ENCODE measurements at places on chromosomes 5 and 9.

GRCh38 chr5:67338421-67338820 lies 141.8 kb upstream of the CD180 start:
- no peak for DNase-seq

GRCh38 chr9:121210536-121210935 lies 8.9 kb upstream of the RAB14 start:
- DNase-seq, result no peak

DNA sequence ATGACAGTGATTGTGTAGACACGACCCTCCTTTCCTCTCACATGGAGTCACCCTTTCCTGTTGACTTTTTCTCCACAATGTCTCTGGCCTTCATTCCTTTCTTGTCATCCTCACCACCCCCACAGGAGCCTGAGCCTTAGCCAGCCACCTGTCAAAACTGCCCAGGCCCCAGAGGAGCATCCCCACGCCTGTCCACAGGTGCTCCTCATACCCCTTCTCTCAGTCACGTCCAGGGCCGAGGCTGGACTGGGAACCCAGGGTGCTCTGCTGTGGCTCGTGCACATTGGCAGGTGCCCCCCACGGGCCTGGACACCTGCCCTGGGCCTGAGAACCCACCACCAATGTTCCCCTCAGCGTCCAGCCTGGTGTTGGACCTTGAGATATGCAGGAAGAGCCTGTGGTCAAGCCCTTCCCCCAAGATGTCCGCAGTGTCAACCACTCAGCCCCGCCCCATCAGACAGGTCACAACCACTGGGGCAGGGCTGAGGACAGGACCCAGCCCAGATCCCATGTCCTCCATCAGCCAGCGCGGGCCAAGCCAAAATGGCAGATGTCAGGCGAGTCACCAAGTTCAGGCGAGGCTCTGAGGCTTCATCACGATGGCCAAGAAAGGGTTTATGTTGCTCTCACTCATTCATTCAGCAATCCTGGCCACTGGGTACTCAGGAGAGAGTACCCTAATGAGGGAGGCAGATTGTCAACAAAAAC lies 65.8 kb upstream of the STXBP1 start:
- no peak for DNase-seq

DNA sequence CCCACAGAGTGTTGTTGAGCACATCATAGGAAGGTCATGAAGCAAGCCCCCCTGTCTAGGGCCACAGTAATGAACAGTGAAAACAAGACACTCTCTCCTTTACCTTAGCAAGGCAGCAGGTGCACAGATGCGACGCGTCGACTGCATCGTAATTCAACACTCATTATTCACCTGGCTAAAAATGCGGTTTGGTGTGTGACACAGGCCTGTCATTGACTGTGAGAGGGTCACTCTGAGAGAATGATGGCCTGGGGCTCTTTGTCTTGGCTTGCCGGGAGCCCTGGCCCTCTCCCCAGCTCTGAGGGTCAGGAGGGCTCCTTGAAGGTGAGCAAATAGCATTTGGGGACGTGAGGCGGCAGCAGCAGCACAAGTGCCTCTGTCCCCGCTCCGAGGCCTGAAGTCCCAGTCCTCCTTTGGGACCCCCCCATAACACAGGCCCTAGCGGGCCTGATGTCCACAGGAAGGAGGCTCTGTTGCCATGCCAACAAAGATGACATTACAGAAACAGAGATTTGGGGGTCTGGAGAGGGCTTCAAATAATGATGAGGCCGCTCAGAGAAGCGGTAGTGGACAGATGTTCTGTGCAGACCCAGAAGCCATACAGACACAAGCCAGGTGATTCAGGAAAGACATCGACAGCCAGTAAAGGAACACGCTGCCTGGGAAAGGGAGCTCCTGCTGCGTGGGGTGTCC lies 46.7 kb downstream of the SHB start:
- no peak for DNase-seq

DNA sequence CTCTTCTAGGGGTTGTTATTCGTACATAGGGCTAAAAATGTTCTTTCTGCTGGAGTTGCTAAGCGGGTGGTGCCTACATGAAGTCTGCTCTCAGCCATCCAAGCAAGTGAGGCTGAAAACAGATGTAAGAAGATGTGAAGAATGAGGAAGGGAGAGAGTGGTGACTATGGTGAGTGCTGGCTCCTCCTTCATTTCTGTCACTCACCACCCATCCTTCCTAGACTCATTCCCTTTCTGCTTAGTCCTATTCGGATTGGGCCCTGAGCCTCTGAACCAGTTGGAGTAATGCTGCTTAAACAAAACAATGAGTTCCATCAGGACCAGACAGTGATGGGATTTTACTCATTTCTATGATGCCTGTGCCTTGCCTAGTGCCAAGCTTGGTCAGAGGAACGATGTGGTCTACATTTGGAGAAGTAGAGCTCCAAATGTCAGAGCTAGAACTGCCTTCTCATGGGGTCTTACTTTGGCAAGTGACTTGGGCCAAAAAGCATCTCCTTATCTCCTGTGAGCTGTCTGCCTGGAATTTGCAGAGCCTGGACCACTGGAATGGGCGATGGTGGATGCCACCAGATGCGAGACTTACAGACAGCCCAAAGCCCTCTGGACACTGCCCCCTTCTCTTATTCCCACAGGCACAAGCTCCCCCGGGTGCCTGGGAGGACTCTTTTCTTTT lies 192.9 kb downstream of the FBXL7 start:
- no peak for DNase-seq

DNA sequence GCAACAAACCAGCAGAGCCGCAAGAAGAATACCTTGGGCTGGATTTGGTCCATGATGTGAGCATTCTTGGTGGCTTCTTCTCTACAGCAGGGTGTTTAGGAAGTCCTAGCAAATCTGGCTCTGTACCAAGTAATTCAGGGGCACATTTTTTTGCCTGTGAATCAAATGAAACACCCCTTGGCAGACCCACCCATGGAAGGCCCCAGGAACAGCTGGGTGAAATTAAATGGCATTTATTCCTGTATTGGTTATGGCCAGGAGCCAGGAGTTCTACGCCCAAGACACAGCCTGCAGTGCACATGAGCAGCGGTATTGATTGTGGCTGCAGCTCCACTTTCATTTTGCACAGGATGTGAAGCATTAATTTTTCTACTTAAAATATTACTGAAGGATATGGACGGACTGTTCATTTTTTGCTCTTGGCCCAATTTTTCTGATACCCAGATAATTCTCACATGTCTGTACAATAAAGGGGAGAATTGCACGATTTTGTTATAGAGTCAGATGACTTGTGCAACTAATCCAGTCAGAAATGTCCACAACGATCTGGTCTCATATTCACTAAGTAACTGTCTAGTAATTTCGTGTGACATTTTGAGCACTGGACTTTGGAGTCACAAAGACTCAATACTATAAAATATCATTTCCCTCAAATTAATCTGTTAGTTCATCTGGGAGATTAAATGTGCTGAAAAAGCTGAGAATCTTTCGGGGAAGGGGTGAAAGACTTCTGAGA lies 120.7 kb upstream of the APC start:
- no peak for DNase-seq

GRCh38 chr9:8637626-8638025 lies 838.0 kb upstream of the DMAC1 start:
- DNase-seq, result no peak

DNA sequence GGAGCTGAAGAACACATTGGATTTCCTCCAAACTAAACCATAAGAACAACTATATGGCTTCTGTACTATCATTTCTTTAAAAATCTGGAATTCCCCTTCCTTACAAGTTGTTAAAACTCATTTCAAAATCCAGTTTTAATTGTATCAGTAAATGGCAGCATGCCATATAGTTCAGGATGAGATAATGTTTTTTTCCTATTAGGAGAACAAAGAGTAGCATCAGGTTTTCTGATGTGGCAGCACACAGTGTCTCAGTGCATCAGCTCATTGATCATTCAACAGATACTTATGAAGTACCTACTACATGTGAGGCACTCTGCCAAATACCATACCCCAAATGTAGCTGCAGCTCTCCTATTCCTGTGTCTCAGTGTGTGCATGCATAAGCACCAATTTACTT lies 161.1 kb downstream of the EPB41L4A start:
- no peak for DNase-seq

GRCh38 chr5:108801776-108802175 lies 54.1 kb downstream of the FER start:
- no peak for DNase-seq

All from DMS153 (cell line).